ENCODE measurements at places on chromosomes 3 and 15.

- peak; percentile 27 for DNase-seq
Observed at GRCh38 chr3:172692751-172693338, 18.0 kb downstream of the NCEH1 start.

DNA sequence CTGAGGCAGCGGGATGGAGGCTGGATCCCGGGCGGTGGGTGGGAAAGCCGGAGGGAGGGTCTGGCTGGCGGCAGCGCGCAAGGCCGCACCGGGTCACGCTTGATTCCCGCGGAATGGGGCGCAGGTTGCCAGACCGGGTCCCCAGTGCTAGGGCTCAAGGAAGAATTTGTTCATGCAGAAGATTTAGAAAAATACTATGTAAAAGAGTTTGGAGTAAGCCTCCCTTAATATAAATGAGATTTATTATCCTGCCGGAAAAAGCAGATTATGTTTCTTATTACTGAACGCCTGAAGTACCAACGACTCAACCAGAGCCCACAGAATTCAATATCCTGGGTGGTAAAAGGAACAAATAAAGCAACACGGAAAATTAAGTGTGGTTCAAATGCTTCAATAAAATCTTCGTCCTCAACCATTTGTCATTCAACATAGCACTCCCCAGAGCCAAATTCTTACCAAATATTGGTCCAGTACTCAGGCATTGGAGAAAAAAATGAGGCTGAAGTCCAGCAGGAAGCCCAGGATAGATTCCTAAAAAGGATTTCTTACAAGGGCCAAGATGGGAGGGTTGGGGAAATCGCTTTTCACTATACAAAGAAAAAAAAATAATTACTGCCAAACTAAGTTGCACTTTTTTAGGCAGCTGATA lies 1.2 kb upstream of the ZBTB20 start:
- DNase-seq = no peak

DNA sequence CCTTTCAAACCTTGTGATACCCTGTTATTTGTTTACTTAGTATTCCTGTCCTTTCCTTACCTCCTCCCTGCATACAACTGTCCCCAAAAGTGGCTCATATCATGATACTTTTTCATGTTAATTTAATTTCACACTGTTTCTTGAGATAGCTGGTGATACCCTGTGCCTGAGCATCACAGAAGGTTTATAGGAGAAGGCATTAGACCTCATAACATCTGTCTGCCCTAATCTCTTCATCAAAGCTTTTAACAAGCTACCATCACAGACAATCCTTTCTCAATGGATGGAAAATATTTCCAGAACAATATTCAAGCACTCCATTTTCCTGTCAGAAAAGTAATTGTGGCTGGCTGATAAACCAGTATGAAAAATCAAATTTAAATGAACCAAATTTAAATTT lies 81.6 kb downstream of the SSR3 start:
- no peak for DNase-seq

- DNase-seq = no peak
Observed at GRCh38 chr15:76684002-76684401, 221.1 kb downstream of the SCAPER start.

- no peak for DNase-seq
Observed at GRCh38 chr3:155014953-155015352, 65.2 kb upstream of the MME start.

GRCh38 chr3:181722156-181722555 lies 10.4 kb downstream of the SOX2 start:
- no peak for DNase-seq

DNA sequence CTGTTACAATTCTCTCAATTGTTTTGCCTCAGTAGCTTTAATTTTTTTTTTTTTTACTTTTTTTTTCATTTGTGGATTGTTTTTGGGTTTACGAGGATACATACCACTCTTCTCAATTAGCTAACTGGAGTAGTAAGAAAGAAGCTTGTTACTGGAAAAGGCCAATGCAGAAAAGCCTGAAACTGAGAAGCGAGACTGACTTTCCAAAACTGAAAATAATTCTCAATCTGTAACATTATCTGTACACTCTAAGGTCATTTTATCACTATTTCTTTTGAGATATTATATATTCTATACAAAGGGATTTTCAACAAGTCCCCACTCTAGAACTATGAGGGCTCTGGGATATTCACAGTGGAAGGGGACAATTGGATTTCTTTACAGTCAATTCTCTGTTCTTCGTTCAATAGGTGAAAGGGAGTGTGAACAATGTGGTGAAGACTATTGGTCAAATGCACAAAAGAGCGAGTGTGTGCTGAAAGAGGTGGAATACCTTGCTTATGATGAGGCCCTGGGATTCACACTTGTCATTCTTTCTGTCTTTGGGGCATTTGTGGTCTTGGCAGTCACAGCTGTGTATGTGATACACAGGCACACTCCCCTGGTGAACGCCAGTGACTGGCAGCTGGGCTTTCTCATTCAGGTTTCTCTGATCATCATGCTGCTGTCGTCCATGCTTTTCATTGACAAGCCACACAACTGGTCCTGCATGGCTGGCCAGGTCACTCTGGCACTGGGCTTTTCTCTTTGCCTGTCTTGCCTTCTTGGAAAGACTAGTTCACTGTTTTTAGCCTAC lies 83.9 kb upstream of the KCNAB1 start:
- DNase-seq = no peak

GRCh38 chr3:149195221-149195620 lies 26.4 kb downstream of the CP start:
- DNase-seq = no peak

- no peak for DNase-seq
Observed at GRCh38 chr3:178967177-178967532, 104.5 kb downstream of the ZMAT3 start.

All from GM10248 (cell line).